Calu3 (cell line): ENCODE measurements at places on chromosomes 1 and 21. TPM values are rescaled to one million over a fixed set of nuclear protein-coding genes. Genes with fewer than 3 reads are reported as not detected.

COL9A2 gene
- total RNA-seq, result 3.0 and 3.2 TPM in 2 replicates

SPRR2G gene
- not detected in 2 replicates for total RNA-seq

LAMB3 gene
- total RNA-seq, result 331 and 333 TPM in 2 replicates

S100A12 gene
- total RNA-seq, result not detected in 2 replicates

RYR2 gene
- total RNA-seq, result 0.32 and 0.90 TPM in 2 replicates

ACOT11 gene
- 10.4 TPM in 2 replicates for total RNA-seq

OR2L13 gene
- total RNA-seq, result not detected in 2 replicates

WNT4 gene
- 1.9 and 2.4 TPM in 2 replicates for total RNA-seq

ITPKB gene
- 9.8 and 11.8 TPM in 2 replicates for total RNA-seq

GBP7 gene
- 0.19 and 0.24 TPM in 2 replicates for total RNA-seq

UBXN10 gene
- 0.33 and 0.37 TPM in 2 replicates for total RNA-seq

RHBDL2 gene
- 9.4 and 10.9 TPM in 2 replicates for total RNA-seq

- DNase-seq, result no peak
Measured at GRCh38 chr1:115648717-115649691, 7.2 kb downstream of the VANGL1 start.

DNA sequence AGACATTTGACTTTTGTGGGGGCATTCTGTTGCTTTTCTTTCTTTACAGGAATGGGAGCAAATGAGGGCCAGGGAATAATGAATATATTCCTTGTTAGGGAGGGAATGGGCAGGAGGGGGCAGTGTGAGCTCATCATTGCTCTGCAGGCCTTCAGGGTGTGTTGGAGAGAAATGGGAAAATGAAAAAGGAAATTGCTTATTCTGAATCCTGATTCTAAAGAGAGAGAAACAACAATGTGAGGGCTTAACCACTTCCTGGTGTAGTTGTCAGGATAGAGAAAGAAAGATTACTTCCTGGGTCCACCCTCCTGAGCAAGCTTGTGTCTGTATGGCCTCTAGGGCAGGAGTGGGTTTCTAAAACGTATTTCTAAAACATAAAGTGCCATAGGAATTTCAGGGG lies 28.3 kb downstream of the VANGL2 start:
- DNase-seq, result peak; percentile 78

DNA sequence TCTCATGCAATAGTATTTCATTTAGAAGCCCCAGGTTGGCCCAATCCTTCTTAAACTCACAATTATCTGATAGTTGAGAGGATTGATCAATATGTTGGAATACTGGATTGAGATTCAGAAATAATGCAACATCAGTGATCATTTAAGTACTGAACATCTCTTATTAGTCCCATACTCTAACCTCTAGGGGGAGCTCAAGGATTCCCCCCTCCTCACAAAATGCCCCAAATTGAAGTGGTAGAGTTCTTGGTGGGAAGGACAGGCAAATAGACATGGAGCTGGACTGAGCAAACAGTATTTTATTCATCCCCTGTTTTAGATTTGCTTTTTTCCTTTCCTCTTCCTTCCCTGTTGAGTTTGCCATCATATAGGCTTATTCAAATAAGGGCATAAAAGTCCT lies 62.8 kb downstream of the NGF start:
- DNase-seq, result no peak

GRCh38 chr1:82485591-82486369 lies 685.0 kb downstream of the ADGRL2 start:
- DNase-seq, result no peak

- DNase-seq, result no peak
Measured at GRCh38 chr1:243977094-243977493, 74.0 kb upstream of the ZBTB18 start.

DNA sequence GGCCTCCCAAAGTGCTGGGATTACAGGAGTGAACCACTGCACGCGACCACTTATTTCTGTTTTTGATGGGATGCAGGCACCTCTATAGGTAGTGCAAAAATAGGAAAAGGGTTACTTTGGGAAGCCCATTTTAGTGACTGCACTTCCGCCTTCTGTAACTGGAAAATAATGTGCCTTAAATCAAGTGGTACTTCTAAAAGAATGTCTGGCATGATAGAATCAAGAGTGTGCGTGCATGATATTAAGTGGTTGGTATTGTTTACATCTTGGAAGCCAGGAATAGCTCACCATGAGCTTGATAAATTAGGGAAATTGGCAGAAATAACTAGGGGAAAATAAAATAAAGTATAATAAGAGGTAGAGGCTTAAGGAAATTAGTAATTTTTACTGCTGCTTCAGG lies 1067.0 kb downstream of the ADGRL2 start:
- DNase-seq, result no peak

DNA sequence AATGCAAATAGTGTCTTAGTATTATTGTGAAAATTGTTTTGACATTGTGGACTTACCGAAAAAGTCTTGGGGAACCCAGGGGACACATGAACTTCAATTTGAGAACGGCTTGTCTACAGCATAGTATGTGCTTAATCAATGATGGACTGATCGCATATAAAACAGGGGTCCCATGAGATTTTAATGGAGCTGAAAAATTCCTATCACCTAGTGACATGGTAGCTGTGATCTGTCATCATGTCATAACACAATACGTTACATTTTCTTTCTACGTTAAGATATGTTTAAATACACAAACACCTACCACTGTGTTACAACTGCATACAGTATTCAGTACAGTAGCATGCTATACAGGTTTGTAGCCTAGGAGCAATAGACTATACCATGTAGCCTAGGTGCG lies 153.3 kb upstream of the FOXD3 start:
- DNase-seq, result no peak

- peak; percentile 11 for DNase-seq
Measured at GRCh38 chr1:147168626-147169058, 3.6 kb downstream of the PRKAB2 start.

GRCh38 chr1:30514945-30515344 lies 208.4 kb downstream of the MATN1 start:
- no peak for DNase-seq

DNA sequence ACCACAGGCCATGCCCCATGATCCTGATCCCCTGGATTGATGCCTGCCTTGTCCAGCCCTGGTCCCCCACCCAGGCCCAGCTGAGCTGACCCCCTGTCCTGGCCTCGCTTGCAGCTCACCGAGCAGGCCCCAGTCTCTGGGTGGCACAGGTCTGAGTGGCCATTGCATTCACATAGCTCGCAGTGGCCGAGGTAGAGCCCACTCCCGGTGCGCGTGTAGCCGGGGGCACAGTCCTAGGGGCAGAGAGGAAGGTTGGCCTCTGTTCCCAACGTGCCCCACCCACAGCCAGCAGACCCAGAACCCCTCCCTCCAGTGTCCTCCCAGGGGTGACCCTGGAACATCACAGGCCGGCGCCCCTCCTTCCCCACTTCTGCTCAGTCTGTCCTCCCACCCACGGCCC lies 51.9 kb downstream of the LDLRAD2 start:
- no peak for DNase-seq

- no peak for DNase-seq
Measured at GRCh38 chr1:24481101-24481500, 21.5 kb upstream of the RCAN3 start.

DNA sequence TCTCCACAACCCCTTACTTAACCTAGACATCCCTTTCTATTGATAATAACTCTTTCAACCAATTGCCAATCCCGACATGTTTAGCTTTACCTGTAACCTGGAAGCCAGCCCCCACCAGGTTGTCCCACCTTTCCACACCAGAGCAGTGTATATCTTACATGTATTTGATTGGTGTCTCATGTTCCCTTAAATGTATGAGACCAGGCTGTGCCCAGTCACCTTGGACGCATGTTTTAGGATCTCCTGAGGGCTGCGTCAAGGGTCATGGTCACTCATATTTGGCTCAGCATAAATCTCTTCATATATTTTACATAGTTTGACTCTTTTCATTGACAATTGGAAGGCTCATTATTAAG lies 5.3 kb upstream of the SLC19A1 start:
- DNase-seq, result no peak

- no peak for DNase-seq
Measured at GRCh38 chr1:14220324-14220723, 378.2 kb upstream of the KAZN start.

- no peak for DNase-seq
Measured at GRCh38 chr1:240044620-240045019, 47.1 kb upstream of the FMN2 start.

DNA sequence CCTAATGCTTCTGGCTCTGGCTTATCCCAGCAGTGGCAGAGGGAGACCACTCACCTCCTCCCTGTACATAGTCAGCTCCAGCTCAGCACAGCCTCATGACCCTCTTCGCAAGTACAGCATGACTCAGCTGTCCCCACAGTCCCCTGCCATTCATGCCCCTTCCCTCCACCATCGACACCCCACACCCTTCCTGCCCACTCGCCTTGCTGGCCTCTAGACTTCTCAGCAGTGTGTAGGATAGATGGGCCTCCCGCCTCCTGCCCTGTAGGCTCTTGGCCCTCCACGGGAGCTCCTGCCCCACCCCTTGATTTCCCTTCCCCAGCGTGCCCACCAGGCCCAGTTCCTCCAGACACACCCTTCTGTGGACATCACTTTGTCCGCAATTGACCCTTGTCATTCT lies 9.8 kb downstream of the NPR1 start:
- DNase-seq, result no peak

DNA sequence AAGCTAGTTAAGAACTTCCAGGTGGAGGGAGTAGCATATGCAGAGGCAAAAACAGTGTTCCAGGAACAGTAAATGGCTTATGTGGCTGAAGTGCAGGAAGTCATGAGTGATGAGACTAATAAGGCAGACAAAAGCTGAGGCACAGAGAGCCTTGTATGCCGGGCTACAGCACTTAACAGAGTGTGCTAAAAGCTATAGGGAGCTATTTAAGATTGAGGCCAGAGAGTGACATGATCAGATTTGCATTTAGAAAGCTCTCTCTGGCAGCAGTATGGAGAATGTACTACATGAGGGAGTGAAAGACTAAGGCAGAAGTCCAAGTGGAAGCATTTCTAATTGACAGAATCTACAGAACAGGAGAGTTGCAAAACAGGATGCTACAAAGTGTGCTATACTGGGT lies 38.6 kb downstream of the WASF2 start:
- no peak for DNase-seq

- no peak for DNase-seq
Measured at GRCh38 chr1:80918380-80918779, 882.4 kb upstream of the ADGRL2 start.

DNA sequence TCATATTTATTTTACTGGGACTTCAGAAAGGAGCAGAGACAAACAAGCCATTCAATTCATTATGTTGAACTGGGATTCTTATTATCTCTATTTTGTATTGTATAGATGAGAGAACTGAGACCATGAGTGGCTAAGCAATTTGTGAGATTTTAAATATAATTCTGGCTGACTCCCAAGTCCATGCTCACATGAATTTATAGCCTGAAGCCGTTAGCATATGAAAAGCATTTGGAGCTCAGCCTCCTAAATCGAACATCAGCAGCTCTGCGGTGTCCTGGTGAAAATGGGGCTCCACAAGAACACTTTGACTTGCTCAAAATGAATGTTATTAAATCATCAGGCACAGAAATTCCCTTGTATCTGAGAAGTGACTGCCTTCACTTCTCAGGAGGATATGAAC lies 96.8 kb upstream of the DPT start:
- DNase-seq, result no peak

GRCh38 chr1:98910827-98911226 lies 93.8 kb downstream of the PLPPR5 start:
- DNase-seq, result no peak

DNA sequence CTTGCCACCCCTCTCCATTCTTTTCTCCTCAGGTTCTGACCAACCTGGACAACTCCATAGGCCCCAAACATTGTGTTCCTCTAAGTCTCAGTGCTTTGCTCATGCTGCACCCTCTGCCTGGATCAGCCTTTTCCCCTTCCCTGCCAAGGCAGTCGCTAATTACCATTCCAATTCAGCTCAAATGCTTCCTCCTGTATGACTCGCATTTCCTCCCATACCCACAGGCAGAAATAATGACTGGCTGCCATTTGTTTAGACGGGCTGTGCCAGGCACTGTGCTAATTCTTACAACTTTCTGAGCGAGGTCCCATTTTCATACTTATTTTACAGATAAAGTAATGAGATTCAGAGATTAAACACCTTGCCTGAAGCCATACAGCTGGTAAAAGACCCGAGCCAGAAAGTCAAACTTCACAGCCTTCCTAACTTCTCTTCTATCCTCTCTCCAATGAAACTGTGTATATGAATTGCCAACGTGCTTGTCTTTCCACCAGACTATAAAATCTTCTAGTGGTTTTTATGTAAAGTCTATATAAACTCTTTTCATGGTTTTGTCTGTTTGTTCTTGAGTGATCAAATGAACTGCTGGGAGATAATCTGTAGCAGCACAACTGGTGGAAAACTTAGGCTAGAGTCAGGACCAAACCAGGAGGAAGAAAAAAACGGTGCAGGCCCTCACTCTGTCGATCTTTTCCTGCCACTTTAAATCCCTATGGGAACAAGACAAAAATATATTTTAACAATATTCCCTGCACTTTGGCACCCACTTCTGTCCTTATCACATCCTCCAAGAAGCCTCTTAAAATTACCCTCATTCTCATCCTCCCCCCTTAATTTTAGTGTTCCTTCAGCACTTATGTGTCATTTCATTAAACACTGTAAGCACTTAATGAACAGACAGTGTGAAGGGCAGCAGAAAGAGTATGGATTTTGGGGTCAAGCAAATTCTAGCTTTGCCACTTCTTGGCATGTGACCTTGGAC lies 33.7 kb downstream of the RAB3B start:
- DNase-seq, result no peak

DNA sequence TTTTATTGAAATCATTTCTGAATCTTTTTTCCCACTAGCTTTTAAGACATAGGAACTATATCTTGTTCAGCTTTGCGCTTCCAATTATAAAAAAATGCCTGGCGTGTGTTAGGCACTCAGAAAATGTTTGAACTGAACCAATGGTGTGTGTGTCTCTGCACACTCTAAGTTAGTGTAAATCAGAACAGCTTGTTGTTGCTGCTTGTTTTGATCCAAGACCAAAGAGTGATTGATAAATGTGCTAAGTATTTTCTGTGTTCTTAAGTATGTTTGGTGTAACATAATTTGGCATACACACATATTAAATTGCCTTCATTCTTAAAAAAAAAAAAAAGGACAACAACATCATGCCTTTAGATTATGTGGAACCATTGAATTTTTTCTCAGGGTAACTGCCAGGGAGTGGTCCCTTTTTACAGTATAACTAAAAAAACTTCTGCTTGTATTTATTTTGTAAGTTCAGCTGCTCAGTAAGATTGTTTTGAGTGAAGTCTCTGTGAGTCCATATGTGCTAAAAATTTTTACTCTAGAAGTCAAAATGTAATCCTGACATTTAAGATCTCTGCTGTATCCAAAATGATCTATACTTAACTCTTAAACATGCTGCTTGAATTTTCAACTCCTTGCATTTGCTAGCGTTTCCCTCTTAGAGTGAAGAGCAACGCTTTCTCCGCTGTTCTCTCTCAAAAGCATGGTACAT lies 8.7 kb downstream of the CD55 start:
- no peak for DNase-seq

GRCh38 chr1:246318036-246318359 lies 189.1 kb downstream of the SMYD3 start:
- DNase-seq, result no peak
